ENCODE measurements at places on chromosomes 1 and 21.

DNA sequence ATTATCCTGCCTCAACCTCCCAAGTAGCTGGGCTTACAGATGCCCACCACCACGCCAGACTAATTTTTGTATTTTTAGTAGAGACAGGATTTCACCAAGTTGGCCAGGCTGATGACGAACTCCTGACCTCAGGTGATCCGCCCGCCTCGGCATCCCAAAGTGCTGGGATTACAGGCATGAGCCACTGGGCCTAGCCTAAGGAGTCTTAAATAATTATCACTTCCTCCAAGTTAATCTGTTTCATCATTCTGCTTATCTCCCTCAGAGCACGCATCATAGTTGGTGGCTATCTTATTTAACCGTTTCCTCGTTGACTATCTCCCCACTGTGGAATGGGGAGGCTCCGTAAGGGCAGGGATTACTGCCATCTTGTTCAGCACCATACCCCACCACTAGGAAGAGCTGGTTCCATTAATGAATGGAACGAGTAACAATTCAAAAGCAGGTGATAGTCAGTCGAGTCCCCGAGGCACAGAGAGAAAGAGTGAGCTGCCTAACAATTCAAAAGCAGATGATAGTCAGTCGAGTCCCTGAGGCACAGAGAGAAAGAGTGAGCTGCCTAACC lies 52.7 kb downstream of the GLUL start:
- no peak for DNase-seq

GRCh38 chr1:204837440-204838084 lies 33.1 kb upstream of the NFASC start:
- no peak for DNase-seq

DNA sequence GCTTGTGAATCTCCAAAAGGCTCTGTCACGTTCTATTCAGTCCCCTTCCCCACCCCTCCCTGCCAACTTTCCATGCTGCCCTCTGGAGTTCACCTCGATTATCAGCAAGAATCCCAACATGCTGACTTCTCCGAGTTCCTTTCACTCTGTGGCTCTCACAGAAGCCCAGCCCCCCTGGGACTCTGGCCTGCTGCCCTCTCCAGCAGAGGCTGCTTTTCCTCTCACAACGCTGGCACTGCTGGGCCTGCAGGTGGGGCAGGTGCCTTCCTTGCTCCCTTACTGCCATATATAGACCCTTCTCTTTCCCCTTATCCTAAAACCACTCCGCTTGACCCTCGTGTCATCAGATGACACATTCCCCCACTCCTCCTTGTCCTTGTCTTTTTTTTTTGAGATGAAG lies 10.2 kb upstream of the RNF186 start:
- no peak for DNase-seq

DNA sequence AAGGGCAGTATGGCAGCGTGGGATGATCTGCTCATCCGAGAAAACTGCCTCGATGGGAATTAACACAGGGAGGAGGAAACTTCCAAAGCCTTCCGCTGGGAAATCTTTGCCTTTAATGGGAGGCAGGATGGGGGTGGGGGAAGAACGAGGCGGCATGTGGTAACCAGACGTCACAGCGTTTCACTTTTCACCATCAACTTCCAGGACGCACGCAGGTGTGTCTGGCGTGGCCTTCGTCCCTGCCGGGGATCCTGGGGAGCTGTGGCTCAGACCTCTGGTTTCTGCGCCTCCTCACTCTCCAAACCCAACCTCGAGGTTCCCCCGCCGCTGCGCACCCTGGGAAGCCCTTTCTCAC lies 282 bp downstream of the RSPH1 start:
- DNase-seq: no peak

- DNase-seq: no peak
These were observed 17.8 kb downstream of the PKNOX1 start for GRCh38 chr21:42991992-42992740.

DNA sequence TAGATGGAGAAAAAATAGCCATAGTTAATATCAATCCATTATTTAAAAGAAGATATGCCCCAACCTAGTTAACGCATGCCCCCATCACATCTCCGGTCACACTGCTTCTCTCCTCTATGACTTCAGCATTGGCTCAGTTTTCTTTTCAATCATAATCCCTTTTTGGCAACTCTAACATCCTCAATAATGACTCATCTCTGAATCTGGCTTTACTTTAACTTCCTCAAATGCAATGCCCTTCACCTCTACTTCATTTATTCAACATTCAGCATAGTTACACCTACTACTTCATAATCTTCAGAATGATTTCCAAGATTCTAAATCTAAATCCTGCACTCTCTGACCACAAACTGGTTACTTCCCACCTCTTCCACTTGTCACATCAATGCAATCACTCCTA lies 417.3 kb downstream of the USH2A start:
- DNase-seq: no peak

GRCh38 chr1:21572221-21572620 lies 63.0 kb downstream of the ALPL start:
- DNase-seq: no peak

Data from GM12891 (cell line).